ENCODE measurements at places on chromosomes 7 and 10. TPM values are rescaled to one million over a fixed set of nuclear protein-coding genes. Genes with fewer than 3 reads are reported as not detected.
A peak's percentile ranks its signal among the peaks of the same experiment; 100 is the strongest.

The SPAM1 gene
- not detected for total RNA-seq

The GNAI1 gene
- total RNA-seq, result 7.5 TPM

The COL13A1 gene
- total RNA-seq, result not detected

The RPEL1 gene
- total RNA-seq, result not detected

The STEAP4 gene
- total RNA-seq, result 0.48 TPM

DNA sequence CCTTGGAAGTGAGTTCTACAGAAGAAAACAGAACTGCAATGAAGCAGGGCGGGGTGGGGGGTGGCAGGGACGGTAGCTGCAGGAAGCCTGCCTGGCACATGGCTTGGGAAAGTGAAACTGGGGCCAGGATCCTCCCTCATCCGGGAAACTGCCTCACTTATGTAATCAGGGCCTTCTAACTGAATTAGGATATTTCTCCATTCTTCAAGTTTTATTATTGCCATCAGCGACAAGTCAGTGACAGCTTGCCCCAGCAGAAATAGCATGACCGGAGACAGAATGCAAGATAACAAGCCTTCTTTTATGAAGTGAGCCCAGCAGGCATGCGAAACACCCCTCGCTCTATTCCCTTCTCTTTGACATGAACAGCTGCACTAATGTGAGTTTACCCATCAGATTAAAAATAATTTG lies 77.5 kb upstream of the CACUL1 start:
- H3K4me1 ChIP-seq, result no peaks in the 10 kb centered on the region
- H3K36me3 ChIP-seq, result no peaks in the 10 kb centered on the region
- DNase-seq, result no peak

DNA sequence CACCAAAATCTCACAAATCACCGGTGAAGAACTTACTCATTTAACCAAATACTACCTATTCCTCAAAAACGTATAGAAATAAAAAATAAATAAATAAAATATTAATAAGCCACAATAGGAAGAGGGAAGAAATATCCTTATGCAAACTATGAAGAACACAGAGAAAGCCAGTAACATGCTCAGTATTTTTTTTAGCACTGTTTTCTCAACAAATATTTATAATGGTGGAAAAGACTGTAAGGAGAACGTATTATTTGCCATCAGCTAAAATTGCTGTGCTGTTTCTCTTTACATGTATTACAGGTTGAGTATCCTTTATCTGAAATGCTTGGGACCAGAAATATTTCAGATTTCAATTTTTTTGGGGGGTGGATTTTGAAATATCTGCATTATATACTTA lies 21.0 kb downstream of the KIAA1217 start:
- no peaks in the 10 kb centered on the region for H3K36me3 ChIP-seq
- H3K4me3 ChIP-seq, result no peak overlapping the region
- no peaks in the 10 kb centered on the region for H3K4me1 ChIP-seq
- H3K27me3 ChIP-seq, result no peaks in the 10 kb centered on the region
- DNase-seq, result no peak

- H3K4me1 ChIP-seq, result no peaks in the 10 kb centered on the region
- H3K4me3 ChIP-seq, result no peak overlapping the region
- no peaks in the 10 kb centered on the region for H3K27me3 ChIP-seq
Measured at GRCh38 chr10:31466313-31466712, 147.3 kb downstream of the ZEB1 start.

DNA sequence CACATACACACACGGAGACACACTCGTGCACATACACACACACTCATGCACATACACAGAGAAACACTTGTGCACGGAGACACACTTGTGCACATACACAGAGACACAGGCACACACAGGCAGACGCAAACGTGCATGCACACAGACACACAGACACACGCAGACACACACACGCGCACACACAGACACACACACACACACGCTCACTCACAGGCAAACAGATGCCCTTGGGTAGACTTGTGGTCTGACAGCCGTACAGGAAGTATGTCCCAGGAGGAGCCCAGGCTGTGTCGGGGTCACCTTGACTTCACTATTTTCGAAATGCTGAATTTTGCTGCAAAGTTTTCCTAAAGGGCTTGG lies 538.0 kb downstream of the DNAJB6 start:
- no peak overlapping the region for H3K27ac ChIP-seq
- H3K4me3 ChIP-seq, result peak overlapping the region; percentile 47
- no peak for DNase-seq
- peaks cover 7% of the 10 kb centered on the region for H3K4me1 ChIP-seq
- no peaks in the 10 kb centered on the region for H3K36me3 ChIP-seq

GRCh38 chr10:75602341-75602740 lies 170.9 kb downstream of the LRMDA start:
- no peak for DNase-seq
- H3K27me3 ChIP-seq, result no peaks in the 10 kb centered on the region
- no peak overlapping the region for H3K4me3 ChIP-seq

DNA sequence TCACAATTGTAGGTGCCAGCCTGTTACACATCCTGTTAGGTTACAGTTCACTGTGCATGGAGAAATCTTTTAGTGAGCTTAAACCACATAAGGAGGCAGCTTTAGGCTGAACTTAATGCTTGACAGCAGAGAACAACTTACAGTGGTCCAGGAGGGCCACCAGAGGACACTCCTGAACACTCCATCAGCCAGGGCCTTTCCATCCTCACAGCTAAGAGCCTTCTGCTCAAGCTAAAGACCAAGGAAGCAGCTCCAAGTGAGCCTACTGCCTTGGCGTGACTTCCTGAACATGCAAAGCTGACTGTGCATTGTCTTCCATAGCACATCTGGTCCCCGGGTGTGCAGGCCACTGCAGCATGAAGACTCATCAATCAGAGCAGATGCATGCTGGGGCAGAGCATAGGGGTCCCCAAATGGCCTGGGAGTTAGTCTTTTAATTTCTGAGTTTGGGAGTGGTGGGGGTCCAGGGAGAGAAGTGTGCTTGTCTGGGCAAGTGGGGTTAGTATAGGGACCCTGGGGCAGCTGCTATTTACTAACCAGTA lies 105.0 kb downstream of the ZNF248 start:
- H3K27me3 ChIP-seq, result no peaks in the 10 kb centered on the region
- no peak overlapping the region for H3K27ac ChIP-seq
- no peak overlapping the region for H3K4me3 ChIP-seq
- H3K4me1 ChIP-seq, result no peaks in the 10 kb centered on the region
- no peak for DNase-seq
- H3K36me3 ChIP-seq, result no peaks in the 10 kb centered on the region

DNA sequence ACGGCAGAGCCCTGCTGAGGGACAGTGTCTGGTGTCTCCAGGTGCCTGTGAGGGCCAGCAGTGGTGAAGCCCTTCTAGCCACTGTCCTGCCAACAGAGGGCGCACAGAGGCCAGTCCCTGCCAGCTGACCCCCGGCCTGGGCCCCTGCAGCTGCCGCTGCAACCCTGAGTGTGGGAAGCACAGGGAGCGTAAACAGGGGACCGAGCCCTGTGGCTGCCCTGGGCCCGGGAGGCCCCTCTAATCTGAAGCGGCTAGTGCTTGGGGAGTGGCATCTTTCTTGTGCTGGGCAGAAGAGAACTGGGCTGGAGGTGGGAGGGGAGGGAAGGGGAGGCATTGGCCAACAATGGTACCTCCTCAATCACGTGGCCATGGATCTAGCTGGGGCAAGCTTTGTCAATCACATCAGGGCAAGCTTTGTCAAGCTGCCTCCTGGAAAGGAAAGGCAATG lies 34.6 kb downstream of the TRIM8 start:
- H3K4me3 ChIP-seq, result no peak overlapping the region
- peaks cover 26% of the 10 kb centered on the region for H3K36me3 ChIP-seq
- no peak overlapping the region for H3K27ac ChIP-seq
- DNase-seq, result no peak

DNA sequence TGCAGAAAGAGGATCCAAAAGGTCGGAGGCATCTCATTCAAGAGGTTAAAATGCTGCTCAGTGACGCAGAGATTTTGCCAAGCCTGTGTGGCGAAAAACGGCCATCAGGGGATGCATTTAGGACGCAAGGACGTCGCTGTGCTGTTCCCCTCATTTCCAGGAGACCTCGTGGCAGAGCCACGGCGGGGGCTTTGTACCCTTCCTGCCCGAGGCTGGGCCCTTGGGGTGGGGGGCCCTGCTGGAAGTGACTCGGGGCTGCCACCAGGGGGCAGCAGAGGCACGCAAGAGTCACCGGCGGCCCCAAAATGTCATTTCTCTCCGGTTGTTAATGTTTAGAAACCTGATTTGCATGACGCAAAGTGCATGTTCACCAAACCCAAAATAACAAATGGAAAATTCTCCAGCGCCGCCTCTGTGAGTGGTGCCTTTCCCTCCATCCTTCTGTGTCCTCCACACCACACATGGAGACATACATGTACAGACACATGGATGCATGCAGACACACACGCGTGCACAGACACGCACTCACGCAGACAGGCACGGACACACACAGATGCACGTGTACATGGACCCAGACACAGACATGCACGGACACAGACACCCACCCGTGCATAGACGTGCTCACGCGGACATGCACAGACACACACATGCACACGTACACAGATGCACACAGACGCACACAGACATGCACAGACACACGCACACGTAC lies 51.0 kb upstream of the NKX6-2 start:
- H3K27me3 ChIP-seq, result no peaks in the 10 kb centered on the region
- H3K4me1 ChIP-seq, result no peaks in the 10 kb centered on the region
- no peaks in the 10 kb centered on the region for H3K36me3 ChIP-seq
- H3K4me3 ChIP-seq, result no peak overlapping the region
- DNase-seq, result no peak

DNA sequence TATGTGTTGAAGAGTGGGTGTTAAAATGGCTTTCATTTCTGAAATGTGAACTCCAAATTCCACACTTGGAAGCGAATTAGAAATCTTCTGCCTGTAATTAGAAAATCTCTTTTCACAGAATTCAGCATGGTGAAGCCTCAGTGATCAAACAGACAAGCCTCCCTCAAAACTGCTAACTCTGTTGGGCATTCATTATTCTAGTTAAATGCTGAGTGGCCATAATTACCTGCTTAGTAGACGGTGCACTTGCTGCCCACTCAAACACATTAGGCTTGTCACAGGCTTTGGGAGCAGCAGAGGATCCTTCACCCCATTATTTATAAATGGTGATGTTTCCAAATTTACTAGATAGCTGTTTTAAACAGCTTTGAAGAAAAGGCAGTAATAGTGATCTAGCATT lies 177.2 kb upstream of the PCLO start:
- no peaks in the 10 kb centered on the region for H3K27me3 ChIP-seq
- DNase-seq, result no peak
- no peak overlapping the region for H3K4me3 ChIP-seq
- no peak overlapping the region for H3K27ac ChIP-seq
- H3K4me1 ChIP-seq, result no peaks in the 10 kb centered on the region
- no peaks in the 10 kb centered on the region for H3K36me3 ChIP-seq

DNA sequence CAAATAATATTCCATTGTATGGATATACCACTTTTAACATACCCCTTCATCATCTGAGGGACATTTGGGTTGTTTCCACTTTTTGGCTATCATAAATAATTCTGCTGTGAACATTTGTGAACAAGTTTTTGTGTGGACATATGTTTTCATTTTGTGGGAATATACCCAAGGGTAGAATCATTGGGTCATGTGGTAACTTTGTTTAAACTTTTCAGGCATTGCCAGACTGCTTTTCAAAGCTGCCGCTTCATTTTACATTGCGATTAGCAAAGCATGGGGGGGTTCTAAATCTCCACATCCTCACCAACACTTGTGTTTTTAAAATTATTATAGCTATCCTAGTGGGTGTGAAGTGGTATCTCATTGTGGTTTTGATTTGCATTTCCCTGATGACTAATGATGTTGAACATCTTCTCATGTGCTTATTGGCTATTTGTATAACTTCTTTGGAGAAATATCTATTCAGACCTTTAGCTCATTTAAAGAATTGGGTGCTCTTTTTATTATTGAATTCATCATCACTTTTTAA lies 8.4 kb upstream of the HHEX start:
- H3K27me3 ChIP-seq, result peaks cover 36% of the 10 kb centered on the region
- H3K4me3 ChIP-seq, result no peak overlapping the region
- no peak for DNase-seq
- no peak overlapping the region for H3K27ac ChIP-seq
- no peaks in the 10 kb centered on the region for H3K36me3 ChIP-seq
